ENCODE measurements at places on chromosomes 6 and 20. TPM values are rescaled to one million over a fixed set of nuclear protein-coding genes. Genes with fewer than 3 reads are reported as not detected.

- H3K4me3 ChIP-seq = no peak overlapping the region
- DNase-seq = no peak
- no peaks in the 10 kb centered on the region for H3K4me1 ChIP-seq
- H3K36me3 ChIP-seq = no peaks in the 10 kb centered on the region
- no peak overlapping the region for H3K27ac ChIP-seq
Measured at GRCh38 chr6:14824060-14824459, 421.8 kb upstream of the JARID2 start.

DNA sequence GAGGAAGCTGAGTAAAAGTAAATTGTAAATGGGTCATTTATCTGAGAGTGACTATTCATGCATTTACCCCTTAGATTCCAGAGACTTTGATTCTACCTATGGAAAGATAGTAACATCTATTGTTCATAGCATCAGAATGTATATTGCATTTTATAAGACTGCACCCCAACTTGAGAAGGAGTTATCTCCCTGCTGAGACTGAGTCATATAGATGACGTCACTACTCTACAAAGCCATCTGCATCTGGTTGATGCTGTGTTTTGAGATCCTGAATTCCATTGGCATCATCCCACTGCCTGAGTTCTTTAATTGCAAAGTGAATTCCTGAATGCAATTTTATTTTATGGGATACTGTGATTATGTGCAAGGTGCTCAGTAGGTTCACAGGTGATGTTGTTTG is 444.0 kb upstream of the SLC35B3 start:
- no peak overlapping the region for H3K27ac ChIP-seq
- H3K27me3 ChIP-seq = no peaks in the 10 kb centered on the region
- H3K4me1 ChIP-seq = no peaks in the 10 kb centered on the region
- no peak overlapping the region for H3K4me3 ChIP-seq

- H3K4me1 ChIP-seq = peaks cover 21% of the 10 kb centered on the region
- no peaks in the 10 kb centered on the region for H3K36me3 ChIP-seq
- no peak for DNase-seq
- peak overlapping the region; percentile 59 for H3K27ac ChIP-seq
- H3K27me3 ChIP-seq = peaks cover 10% of the 10 kb centered on the region
Measured at GRCh38 chr20:38299963-38300362, 4.0 kb upstream of the BPI start.

GRCh38 chr6:8325743-8326142 is 109.6 kb downstream of the SLC35B3 start:
- no peaks in the 10 kb centered on the region for H3K4me1 ChIP-seq
- no peak overlapping the region for H3K27ac ChIP-seq

DNA sequence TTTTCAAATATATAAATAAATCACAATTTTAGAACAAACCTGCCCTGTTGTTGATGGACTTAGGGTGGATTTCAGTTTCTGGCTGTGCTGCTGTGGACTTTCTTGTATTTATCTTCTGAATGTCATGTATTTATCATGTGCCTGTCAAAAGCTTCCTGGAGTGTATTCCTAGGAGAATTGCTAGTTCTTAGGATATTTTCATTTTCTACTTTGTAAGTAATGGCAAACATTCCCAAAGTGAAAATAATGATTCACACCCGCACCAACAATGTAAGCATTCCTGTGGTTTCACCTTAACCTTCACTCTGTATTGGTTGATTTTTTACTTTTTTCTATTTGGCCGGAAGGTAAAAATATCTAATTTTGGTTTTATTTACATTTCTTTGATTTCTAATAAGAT is 387.8 kb downstream of the SMOC2 start:
- H3K4me1 ChIP-seq = no peaks in the 10 kb centered on the region
- no peak for DNase-seq
- H3K27me3 ChIP-seq = no peaks in the 10 kb centered on the region

- no peak for DNase-seq
- peak overlapping the region; percentile 46 for H3K27ac ChIP-seq
- H3K4me1 ChIP-seq = no peaks in the 10 kb centered on the region
- no peaks in the 10 kb centered on the region for H3K27me3 ChIP-seq
- H3K36me3 ChIP-seq = no peaks in the 10 kb centered on the region
Measured at GRCh38 chr6:10431423-10432164, 16.7 kb upstream of the TFAP2A start.

Gene C20orf202
- not detected for total RNA-seq

DNA sequence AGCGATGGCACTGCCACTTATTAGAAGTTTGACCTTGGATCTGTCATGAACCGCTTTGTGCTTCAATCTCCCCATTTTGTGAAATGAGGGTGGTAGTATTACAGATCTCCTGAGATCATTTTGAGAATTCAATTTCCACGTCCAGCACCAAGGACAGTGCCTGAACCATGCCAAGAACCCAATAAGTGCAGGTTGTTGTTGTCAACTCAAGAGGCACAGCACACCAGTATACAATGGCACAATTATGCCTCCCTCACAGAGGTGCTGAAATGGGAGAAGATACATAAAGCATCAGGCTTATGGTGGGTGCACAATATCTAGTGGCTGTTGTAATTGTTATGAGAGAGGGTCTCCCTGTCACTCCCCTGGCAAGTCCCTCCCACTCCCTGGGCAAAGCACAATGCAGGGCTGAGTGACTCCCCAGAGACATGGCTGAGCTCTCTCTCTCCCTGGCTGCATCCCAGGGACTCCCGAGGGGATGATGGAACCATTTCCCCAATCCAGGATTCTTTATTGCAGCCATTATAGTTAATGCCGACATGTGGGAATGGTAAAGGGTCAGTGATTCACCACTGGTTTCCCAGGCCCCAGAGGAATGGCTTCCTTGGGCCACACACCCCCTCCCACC is 78.7 kb downstream of the CDH22 start:
- no peaks in the 10 kb centered on the region for H3K27me3 ChIP-seq
- H3K4me3 ChIP-seq = no peak overlapping the region
- H3K36me3 ChIP-seq = no peaks in the 10 kb centered on the region
- H3K4me1 ChIP-seq = no peaks in the 10 kb centered on the region
- no peak for DNase-seq
- no peak overlapping the region for H3K27ac ChIP-seq

Gene SMPD2
- 20.3 TPM for total RNA-seq

Gene PLCB1
- total RNA-seq = 5.2 TPM

- no peak overlapping the region for H3K4me3 ChIP-seq
- no peaks in the 10 kb centered on the region for H3K27me3 ChIP-seq
- no peak for DNase-seq
- no peak overlapping the region for H3K27ac ChIP-seq
- peaks cover 7% of the 10 kb centered on the region for H3K4me1 ChIP-seq
Measured at GRCh38 chr6:22613051-22613450, 43.7 kb downstream of the HDGFL1 start.

Gene COL11A2
- 0.38 TPM for total RNA-seq

Gene TRIM31
- total RNA-seq = not detected

Gene DNPH1
- 57.7 TPM for total RNA-seq

Gene SLC22A2
- not detected for total RNA-seq

GRCh38 chr6:167665698-167666330 is 160.9 kb upstream of the AFDN start:
- DNase-seq = no peak
- no peaks in the 10 kb centered on the region for H3K4me1 ChIP-seq
- H3K27me3 ChIP-seq = no peaks in the 10 kb centered on the region
- no peak overlapping the region for H3K4me3 ChIP-seq
- no peak overlapping the region for H3K27ac ChIP-seq

- H3K27ac ChIP-seq = no peak overlapping the region
- DNase-seq = no peak
- H3K36me3 ChIP-seq = no peaks in the 10 kb centered on the region
- H3K4me3 ChIP-seq = no peak overlapping the region
Measured at GRCh38 chr20:33702861-33703260, 16.7 kb upstream of the E2F1 start.

DNA sequence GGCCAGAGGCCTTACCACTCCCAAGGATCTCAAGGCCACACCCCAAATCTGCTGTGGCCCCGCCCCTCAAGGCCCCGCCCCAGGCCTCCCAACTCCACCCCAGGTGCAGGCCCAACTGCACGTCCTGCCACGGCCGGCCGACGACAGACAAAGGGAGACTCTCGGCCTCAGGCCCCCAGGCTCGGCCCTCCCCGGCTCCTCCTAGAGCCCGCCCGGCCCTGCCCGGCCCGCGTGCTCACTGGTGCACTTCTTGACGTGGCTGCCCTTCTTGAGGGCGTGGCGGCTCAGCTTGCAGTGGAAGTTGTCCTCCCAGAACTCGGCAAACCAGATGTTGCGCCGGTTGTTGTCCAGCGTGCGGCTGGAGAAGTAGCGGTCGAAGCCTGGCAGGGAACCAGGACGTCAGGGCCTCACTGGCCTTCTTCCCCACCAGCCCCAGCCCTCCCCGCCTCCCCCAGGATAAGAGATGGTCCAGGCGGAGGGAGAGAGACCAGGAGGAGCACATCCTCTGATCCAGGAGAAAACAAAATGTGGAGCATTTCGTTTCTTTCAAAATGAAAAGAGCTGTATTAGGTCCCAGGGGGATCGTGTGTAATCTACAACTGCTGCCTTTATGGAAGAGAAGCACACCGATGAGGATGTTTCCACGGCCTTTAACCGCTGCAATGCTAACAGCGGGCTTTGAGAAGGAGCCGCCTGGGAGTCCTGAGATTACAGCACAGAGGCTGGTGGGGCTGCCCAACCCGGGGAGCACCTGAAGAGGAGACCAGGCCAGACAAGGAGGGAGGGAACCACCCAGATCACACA is 89.4 kb downstream of the GRM4 start:
- H3K36me3 ChIP-seq = no peaks in the 10 kb centered on the region
- H3K27ac ChIP-seq = peak overlapping the region; percentile 58
- DNase-seq = no peak
- peaks cover 7% of the 10 kb centered on the region for H3K4me1 ChIP-seq
- H3K27me3 ChIP-seq = peaks cover 64% of the 10 kb centered on the region
- peak overlapping the region; percentile 48 for H3K4me3 ChIP-seq

Gene FHL5
- total RNA-seq = 0.83 TPM

- no peak overlapping the region for H3K4me3 ChIP-seq
- no peak for DNase-seq
- H3K27ac ChIP-seq = no peak overlapping the region
Measured at GRCh38 chr6:27505209-27506027, 32.5 kb upstream of the ZNF184 start.

- no peaks in the 10 kb centered on the region for H3K36me3 ChIP-seq
- peaks cover 41% of the 10 kb centered on the region for H3K4me1 ChIP-seq
- H3K27me3 ChIP-seq = no peaks in the 10 kb centered on the region
Measured at GRCh38 chr20:46132705-46133120, 14.6 kb downstream of the CD40 start.

- H3K27ac ChIP-seq = no peak overlapping the region
- H3K4me3 ChIP-seq = no peak overlapping the region
- DNase-seq = no peak
- H3K27me3 ChIP-seq = no peaks in the 10 kb centered on the region
- H3K36me3 ChIP-seq = no peaks in the 10 kb centered on the region
Measured at GRCh38 chr6:9841886-9842725, 572.8 kb downstream of the TFAP2A start.

DNA sequence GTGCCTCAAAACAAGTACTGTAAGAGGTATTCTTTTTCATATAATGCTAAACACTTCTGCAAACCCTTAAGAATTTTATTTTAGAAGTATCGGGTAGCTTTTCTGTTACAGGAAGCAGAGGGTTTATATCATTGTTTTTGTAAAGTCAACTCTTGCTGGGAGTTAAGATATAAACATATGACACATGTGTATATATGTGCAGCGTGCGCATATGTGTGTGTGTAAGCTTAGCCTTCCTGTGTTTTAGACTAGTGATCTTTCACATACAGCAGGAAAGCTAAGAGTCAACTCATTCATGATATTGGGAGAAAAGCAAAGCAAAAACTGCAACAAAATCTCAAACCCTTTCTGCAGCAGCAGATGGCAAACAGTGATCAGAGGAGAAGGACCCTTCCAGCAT is 102.4 kb downstream of the ARID1B start:
- no peak overlapping the region for H3K27ac ChIP-seq
- no peak overlapping the region for H3K4me3 ChIP-seq
- no peaks in the 10 kb centered on the region for H3K27me3 ChIP-seq
- DNase-seq = no peak
- peaks cover 9% of the 10 kb centered on the region for H3K4me1 ChIP-seq

DNA sequence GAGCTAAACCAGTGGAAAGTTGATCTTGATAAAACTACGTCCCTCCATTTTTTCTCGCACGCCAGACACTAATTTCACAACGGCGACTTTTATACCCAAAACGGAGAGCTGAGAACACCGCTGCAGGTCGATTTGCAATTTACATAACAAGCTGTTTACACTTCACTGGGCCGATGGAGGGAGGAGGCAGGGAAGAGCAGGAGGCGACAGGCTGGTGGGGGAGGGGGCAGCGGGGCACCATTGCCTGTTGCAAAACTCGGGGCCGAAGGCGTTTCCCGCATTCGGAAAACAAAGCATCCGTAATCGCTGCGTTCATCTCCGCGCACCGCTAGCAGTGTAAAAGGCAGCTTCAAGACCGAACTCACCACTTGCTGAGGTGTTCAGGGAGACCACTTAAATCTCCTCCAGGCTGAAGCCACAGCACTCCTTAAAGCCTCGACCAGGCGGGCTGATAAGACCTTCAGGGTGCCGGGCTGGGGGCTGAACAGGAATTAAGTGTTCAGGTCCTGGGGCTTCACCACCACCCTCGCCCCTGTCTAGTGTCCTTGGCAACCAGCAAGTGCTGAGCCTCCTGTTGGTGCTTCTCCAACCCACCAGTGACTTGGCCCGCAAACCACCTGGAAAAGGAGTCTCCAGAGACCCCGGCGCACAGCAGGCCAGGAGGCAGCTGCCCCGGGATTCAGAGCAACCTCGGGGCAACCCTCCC is 2.0 kb upstream of the FOXC1 start:
- H3K27ac ChIP-seq = no peak overlapping the region
- no peak for DNase-seq
- H3K27me3 ChIP-seq = peaks cover 45% of the 10 kb centered on the region
- H3K4me3 ChIP-seq = no peak overlapping the region
- H3K36me3 ChIP-seq = no peaks in the 10 kb centered on the region

- no peaks in the 10 kb centered on the region for H3K36me3 ChIP-seq
- DNase-seq = no peak
- no peak overlapping the region for H3K27ac ChIP-seq
- no peaks in the 10 kb centered on the region for H3K27me3 ChIP-seq
Measured at GRCh38 chr20:48339986-48340882, 487.6 kb downstream of the PREX1 start.

DNA sequence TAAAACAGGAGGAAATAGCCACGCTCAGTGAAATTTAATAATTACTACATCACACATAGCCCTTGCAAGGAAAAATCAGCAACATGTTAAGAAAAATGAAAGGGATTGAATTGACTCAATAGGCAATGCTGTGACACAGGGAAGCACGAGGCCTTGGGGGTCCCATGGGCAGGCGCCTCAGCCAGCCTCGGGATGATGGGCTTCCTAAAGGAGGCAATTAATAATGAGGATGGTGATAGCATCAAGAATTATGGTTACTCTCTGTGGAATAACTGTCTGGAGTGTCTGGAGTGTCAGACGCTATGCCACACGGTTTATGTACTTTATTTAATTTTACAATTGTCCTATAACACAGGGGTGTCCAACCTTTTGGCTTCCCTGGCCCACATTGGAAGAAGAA is 130.2 kb downstream of the TBC1D7 start:
- no peak overlapping the region for H3K4me3 ChIP-seq
- no peaks in the 10 kb centered on the region for H3K27me3 ChIP-seq
- H3K27ac ChIP-seq = no peak overlapping the region
- H3K4me1 ChIP-seq = no peaks in the 10 kb centered on the region
- H3K36me3 ChIP-seq = no peaks in the 10 kb centered on the region
